Endothelial cell of umbilical vein (primary cell): ENCODE measurements at places on chromosomes 7 and 10. TPM values are rescaled to one million over a fixed set of nuclear protein-coding genes. Genes with fewer than 3 reads are reported as not detected.

DNA sequence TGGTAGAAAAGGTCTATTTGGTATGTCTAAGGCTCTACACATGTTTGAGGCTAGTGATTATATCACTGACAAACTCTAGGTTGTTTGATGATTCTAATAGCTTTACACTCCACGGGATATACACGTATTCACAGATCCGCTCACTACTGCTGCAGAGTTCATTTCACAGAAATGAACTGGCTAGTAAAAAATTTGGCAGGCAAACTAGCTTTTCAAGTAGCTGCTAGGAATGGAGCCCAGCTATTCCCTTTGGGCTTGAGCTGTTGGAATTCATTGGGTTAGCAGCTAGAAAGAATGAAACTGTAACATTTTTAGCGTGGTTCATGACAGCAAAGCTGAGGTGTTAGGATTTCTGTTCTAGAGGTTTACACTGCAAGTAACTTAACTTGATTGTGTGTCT is 37.6 kb downstream of the R3HCC1L start:
- no peaks in the 10 kb centered on the region for H3K36me3 ChIP-seq
- H3K27ac ChIP-seq: no peak overlapping the region
- no peak for DNase-seq
- H3K4me3 ChIP-seq: no peak overlapping the region

DNA sequence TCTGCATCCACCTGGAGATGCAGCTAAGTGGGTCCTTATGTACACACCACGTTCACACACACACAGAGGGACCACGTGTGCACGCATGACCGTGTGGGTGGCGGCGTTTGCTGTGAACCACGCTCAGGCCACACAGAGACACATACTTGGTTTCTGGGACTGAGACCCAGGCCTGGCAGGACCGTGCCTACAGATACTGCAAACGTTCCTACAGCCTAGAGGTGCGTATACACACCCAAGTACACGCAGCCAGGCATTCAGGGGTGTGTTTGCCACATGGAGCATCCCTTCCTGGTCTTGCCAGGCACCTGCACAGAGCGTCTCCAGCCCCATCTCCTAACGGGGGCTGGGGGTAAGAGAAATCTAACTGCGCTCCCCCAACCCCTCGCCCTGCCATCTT is 49.0 kb upstream of the GTF2IRD1 start:
- no peaks in the 10 kb centered on the region for H3K27me3 ChIP-seq
- no peak overlapping the region for H3K4me3 ChIP-seq
- DNase-seq: no peak
- H3K27ac ChIP-seq: no peak overlapping the region
- H3K36me3 ChIP-seq: no peaks in the 10 kb centered on the region
- H3K4me1 ChIP-seq: no peaks in the 10 kb centered on the region

Gene LRRD1
- 0.46 TPM in 1 of 2 replicates, not detected in the other for total RNA-seq

Gene MRLN
- not detected in 2 replicates for total RNA-seq

GRCh38 chr7:39952374-39952773 is 2.3 kb downstream of the CDK13 start:
- peaks cover 23% of the 10 kb centered on the region for H3K4me1 ChIP-seq
- DNase-seq: peak; percentile 25
- H3K27me3 ChIP-seq: no peaks in the 10 kb centered on the region
- H3K27ac ChIP-seq: peak overlapping the region; percentile 33
- H3K4me3 ChIP-seq: peak overlapping the region; percentile 96

GRCh38 chr10:63258920-63259678 is 126.0 kb downstream of the NRBF2 start:
- no peak overlapping the region for H3K27ac ChIP-seq
- peaks cover 31% of the 10 kb centered on the region for H3K4me1 ChIP-seq
- no peak overlapping the region for H3K4me3 ChIP-seq
- H3K27me3 ChIP-seq: no peaks in the 10 kb centered on the region

- no peaks in the 10 kb centered on the region for H3K27me3 ChIP-seq
- DNase-seq: no peak
- H3K36me3 ChIP-seq: no peaks in the 10 kb centered on the region
These were observed 628.4 kb downstream of the CALN1 start for GRCh38 chr7:71783779-71784178.
